ENCODE measurements at places on chromosomes 7 and 10.

GRCh38 chr7:75756991-75757676 is 14.9 kb downstream of the CCL26 start:
- DNase-seq: no peak

- DNase-seq: no peak
These were observed 62.3 kb downstream of the RAMP3 start for GRCh38 chr7:45219801-45220435.

- no peak for DNase-seq
These were observed 23.9 kb upstream of the AGFG2 start for GRCh38 chr7:100515072-100515532.

DNA sequence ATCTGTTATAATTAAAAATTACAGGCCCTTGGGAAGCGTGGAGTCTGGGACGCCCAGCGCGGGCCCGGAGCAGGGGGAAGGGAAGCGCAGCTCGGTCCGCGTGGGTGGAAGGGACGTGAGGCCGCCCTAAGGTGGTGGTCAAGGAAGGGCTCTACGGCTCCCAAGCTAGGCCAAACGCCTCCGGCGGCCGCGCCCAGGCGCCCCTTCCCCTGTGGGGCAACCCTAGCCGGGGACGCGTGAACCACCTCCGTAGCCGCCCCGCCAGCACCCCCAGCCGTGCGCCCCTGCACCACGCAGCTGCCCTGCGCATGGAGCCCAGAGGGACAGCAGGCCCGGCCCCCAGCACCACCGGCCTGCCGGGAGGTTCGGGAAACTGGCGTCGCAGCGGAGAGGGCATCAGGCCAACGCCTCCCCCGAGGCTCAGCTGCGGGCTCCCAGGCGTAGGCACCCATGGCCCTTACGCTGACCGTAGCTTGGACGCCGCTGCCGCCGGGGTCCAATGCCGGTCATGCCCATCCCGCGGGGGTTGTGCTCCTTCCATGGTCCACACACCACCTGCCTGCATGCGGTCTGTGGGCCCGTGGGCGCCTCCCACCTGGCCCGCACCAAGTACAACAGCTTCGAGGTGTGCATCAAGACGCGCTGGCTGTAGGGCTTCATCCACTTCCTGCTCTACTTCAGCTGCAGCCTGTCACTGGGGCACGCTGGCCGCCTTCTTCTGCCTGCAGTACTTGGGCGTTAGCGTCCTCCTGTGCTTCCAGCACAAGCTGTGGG is 166.7 kb downstream of the SEPTIN7 start:
- no peak for DNase-seq

- DNase-seq: no peak
These were observed 39.3 kb downstream of the HBP1 start for GRCh38 chr7:107208024-107208521.

DNA sequence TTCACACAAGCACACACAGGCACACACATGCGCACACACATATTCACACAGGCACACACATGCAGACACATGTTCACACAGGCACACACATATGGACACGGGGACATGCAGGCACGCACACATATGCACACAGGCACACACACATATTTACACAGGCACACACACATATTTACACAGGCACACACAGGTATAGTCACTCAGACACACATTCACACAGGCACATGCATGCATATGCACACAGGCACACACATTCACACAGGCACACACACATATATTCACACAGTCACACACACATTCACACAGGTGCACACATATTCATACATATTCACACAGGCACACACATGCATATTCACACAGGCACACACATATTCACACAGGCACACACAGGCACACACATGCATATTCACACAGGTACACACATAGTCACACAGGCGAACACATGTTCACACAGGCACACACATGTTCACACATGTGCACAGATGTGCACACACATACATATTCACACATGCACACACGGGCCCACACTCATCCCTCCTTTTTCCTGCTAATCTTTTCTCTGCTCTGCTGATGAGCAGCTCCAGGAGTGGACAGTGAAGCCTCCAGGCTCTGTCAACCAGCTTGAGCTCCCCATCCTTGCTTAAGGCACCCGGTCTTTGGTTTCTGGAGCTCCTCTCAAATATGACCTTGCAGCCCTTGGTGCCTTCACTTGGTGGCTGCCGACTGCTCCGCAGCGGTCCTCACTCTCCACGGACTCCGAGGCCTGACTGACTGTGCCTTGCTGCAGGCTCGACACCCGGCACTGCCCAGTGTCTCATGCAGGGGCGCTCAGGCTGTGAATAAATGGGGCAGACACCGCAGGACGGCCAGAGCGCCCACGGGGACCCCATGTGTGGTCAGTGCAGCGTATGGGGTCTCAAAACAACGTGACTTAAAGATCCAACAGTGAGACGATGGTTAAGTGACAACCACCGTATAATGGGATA is 581.2 kb upstream of the MGMT start:
- no peak for DNase-seq

GRCh38 chr7:105637755-105638154 is 56.5 kb upstream of the EFCAB10 start:
- no peak for DNase-seq
